ENCODE measurements at places on chromosomes 3 and 15. TPM values are rescaled to one million over a fixed set of nuclear protein-coding genes. Genes with fewer than 3 reads are reported as not detected.
A peak's percentile ranks its signal among the peaks of the same experiment; 100 is the strongest.

The CHRD gene
- total RNA-seq = not detected

- H3K4me1 ChIP-seq = peaks cover 9% of the 10 kb centered on the region
Measured at GRCh38 chr3:30551266-30551665, 55.1 kb upstream of the TGFBR2 start.

GRCh38 chr3:188712248-188712924, 459.4 kb upstream of the TPRG1 start:
- H3K4me3 ChIP-seq = peak overlapping the region; percentile 7
- H3K27ac ChIP-seq = peak overlapping the region; percentile 72
- peaks cover 40% of the 10 kb centered on the region for H3K4me1 ChIP-seq
- peak; percentile 77 for DNase-seq
- no peaks in the 10 kb centered on the region for H3K27me3 ChIP-seq
- H3K36me3 ChIP-seq = no peaks in the 10 kb centered on the region

The GRK7 gene
- total RNA-seq = 0.12 TPM

GRCh38 chr3:50068134-50068533, 20.6 kb upstream of the RBM5 start:
- H3K4me3 ChIP-seq = no peak overlapping the region
- H3K27ac ChIP-seq = no peak overlapping the region
- peaks cover 75% of the 10 kb centered on the region for H3K36me3 ChIP-seq
- H3K4me1 ChIP-seq = no peaks in the 10 kb centered on the region
- no peak for DNase-seq

- no peaks in the 10 kb centered on the region for H3K27me3 ChIP-seq
- no peaks in the 10 kb centered on the region for H3K4me1 ChIP-seq
- no peak within 1 kb of the TSS for H3K4me3 ChIP-seq
- no peaks in the 10 kb centered on the region for H3K36me3 ChIP-seq
- no peak within 1 kb of the TSS for H3K27ac ChIP-seq
Measured at GRCh38 chr15:40307421-40308211, at the start of gene PLCB2. Gene PLCB2, minus strand, starts transcription at chr15:40307935. Its CDS starts 263 bp downstream, at chr15:40307672.

DNA sequence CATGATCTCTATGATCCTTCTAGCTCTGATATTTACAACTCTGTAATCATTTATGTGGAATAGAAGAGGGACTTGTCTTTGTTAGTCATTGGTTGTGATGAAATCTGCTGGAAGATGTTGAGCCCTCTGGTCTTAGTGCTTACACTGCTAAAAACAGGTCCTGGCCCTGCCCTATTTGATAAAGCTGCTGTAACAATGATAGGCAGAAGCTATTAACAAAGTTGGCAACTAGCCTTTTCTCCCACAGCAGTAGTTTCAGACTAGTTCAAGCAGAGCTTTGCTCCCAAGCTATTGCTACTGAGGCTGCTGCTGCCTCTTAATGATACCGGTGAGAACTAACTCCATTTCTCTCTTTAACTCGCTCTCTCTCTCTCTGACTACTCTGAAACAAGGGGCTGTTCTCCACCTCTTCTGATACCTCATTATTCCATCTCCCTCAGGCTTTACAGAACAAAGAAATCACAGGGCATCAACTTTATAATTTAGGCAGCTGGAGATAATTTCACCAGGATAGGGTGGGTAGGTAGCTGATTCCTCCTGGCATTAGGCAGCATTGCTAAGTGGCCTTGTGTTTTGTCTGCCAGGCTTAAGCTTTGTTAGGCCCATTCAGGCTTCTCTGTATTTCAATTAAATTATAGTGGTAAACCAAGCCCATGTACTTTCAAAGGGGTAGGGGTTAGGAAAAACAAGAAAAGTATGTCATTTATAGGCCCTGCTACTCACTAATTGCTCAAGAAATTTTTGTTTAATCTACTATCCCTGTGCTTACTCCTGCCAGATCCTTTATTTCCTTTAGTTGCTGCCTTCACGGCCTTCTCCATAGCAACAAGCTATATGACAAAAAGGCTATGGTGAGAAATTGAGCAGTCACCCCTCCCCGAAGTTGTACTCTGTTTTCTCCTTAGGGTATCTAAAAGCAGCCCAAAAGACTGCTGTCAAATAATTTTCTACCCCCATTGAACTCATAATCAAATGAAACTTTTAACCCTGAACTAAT, 139.6 kb downstream of the RBPMS2 start:
- no peak overlapping the region for H3K27ac ChIP-seq
- no peak overlapping the region for H3K4me3 ChIP-seq
- no peak for DNase-seq
- no peaks in the 10 kb centered on the region for H3K36me3 ChIP-seq
- H3K4me1 ChIP-seq = no peaks in the 10 kb centered on the region

The SHISA5 gene
- total RNA-seq = 164 TPM

The LMAN1L gene
- not detected for total RNA-seq

DNA sequence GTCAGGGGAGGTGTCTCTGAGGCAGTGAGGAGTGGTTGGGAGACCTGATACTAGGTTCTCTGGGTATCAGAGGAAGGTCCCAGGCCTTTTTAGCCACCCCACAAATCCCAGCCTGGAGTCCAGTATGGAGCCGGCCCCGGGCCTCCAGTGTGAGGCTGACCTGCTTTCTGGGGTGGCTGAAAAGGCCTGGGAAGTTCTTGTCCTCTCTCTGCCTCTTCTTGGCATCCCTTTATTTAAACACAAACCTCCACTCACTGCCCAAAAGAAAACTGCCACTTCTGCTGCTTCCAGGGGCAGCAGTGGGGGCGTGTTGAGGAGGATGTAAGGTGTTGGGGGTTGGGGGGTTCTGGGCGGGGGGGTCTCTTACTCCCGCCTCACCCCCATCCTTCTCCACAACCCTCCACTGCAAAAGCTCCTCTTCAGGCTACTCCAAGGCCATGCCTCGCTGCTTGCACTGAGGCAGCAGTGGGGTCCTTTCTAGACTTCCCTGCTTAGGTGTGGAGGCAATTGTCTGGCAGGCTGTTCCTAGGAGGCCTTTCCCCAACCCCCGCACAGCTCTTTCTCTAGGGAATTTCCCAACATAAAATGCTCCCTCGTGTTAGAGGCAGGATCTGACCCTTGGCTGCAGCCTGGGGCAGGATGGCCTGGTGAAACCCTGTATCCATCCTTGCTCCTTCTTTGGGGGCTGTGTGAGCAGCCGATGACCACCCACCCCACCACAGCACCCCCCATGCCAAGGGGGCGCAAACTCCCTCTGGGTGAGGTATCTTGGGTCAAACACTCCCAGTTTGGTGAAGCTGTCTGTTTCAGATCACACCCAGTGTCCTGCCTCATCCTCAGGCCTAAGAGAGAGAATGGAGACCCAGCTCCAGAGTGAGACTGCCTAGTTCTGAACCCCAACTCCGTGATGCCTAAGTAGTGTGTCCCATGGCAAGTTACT, 12.1 kb upstream of the RAD18 start:
- no peaks in the 10 kb centered on the region for H3K36me3 ChIP-seq
- H3K27me3 ChIP-seq = peaks cover 3% of the 10 kb centered on the region
- no peaks in the 10 kb centered on the region for H3K4me1 ChIP-seq
- no peak overlapping the region for H3K4me3 ChIP-seq
- no peak for DNase-seq

The TMEM266 gene
- total RNA-seq = not detected

The NOP10 gene
- 291 TPM for total RNA-seq

DNA sequence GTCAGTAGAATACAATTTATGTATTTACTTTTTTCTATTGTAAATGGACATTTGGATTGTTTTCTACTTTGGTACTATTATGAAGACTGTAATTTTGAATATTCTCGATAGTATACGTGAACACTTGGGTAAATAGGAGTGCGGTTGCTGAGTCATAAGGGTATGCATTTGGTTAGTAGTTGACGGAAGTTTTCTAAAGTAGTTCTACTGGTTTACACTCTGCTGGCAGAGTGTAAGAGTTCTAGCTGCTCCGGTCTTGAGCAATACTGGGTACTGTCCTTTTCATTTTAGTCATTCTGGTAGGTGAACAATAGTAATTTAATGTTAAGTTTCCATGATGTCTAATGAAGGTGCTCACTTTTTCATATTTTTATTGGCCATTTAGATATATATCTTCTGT, 70.0 kb downstream of the MEF2A start:
- peaks cover 21% of the 10 kb centered on the region for H3K4me1 ChIP-seq
- no peaks in the 10 kb centered on the region for H3K27me3 ChIP-seq
- DNase-seq = peak; percentile 94
- peaks cover 20% of the 10 kb centered on the region for H3K36me3 ChIP-seq
- no peak overlapping the region for H3K4me3 ChIP-seq
- H3K27ac ChIP-seq = peak overlapping the region; percentile 62

- no peaks in the 10 kb centered on the region for H3K4me1 ChIP-seq
- peaks cover 76% of the 10 kb centered on the region for H3K27me3 ChIP-seq
- H3K4me3 ChIP-seq = no peak overlapping the region
- H3K27ac ChIP-seq = no peak overlapping the region
- peak; percentile 78 for DNase-seq
- H3K36me3 ChIP-seq = no peaks in the 10 kb centered on the region
Measured at GRCh38 chr15:96428742-96429141, 98.2 kb downstream of the NR2F2 start.

The CTXN2 gene
- total RNA-seq = not detected

DNA sequence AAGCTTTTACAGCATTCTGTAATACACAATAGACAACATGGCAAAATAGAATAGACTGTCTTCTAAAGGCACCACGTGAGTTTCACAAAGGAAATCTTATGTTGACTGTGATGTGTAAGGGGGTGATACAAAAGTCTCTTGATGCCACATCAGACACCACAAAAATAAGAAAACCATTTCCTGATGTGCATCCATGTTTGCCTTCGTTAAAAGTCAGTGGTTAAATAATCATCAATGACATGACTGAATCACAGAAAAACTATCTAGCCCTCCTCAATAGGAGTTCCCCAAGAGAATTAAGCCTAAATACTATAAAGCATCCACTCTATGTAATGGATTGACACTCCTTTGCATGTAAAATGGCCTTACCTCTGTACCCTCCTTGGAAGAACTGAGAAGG, 198.6 kb upstream of the SLC2A2 start:
- DNase-seq = no peak
- H3K36me3 ChIP-seq = no peaks in the 10 kb centered on the region
- H3K4me3 ChIP-seq = no peak overlapping the region
- H3K27me3 ChIP-seq = no peaks in the 10 kb centered on the region
- H3K27ac ChIP-seq = no peak overlapping the region

The EXD1 gene
- not detected for total RNA-seq

- H3K27ac ChIP-seq = peak overlapping the region; percentile 96
- H3K4me3 ChIP-seq = peak overlapping the region; percentile 42
- peak; percentile 77 for DNase-seq
- H3K4me1 ChIP-seq = peaks cover 56% of the 10 kb centered on the region
Measured at GRCh38 chr3:190183121-190183520, 62.4 kb upstream of the P3H2 start.

The WDR93 gene
- 0.22 TPM for total RNA-seq

- H3K27ac ChIP-seq = no peak overlapping the region
- H3K36me3 ChIP-seq = peaks cover 5% of the 10 kb centered on the region
- H3K4me1 ChIP-seq = no peaks in the 10 kb centered on the region
- H3K27me3 ChIP-seq = no peaks in the 10 kb centered on the region
Measured at GRCh38 chr15:68794863-68795262, 25.8 kb downstream of the ANP32A start.

DNA sequence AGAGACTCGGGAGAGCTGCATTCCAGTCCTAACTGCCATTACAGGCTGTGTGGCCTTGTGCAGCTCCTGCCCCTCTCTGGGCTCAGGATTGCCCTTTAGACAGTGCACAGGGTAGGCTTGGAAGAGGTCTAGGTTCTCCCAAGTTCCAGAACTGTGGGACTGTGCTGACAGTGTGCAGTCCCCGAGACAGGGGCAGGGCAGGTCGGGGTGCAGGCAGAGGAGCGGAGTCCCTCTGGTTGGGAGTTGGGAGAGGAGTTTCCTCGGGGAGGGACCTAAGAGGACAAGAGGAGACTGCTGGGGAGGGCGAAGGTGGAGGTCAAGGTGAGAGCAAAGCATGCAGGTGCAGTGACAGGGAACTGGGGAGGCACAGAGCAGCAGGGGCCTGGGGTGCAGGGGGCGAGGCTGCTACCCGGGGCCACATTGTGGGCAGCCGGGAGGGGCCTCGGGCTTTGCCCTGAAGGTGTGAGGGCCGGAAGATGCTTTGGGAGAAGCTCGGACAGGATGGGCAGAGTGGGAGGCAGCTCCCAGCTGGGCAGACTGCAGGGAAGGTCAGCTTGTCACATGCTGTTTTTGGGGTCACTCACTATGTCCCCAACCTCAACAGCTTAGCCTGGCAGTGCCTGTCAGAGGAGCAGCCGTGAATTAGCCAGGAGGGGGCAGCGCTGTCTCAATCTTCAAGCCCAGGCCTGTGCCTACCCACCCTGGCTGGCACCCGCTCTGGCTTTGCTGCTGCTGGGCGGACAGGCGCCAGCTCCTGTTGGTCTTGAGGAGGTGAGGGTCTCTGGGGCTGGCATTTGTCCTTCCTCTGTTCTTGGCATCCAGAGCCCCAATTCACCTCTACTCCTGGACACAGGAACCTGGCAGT, 15.4 kb upstream of the CSPG4 start:
- no peaks in the 10 kb centered on the region for H3K4me1 ChIP-seq
- H3K4me3 ChIP-seq = no peak overlapping the region

The PFKFB4 gene
- total RNA-seq = 33.5 TPM

DNA sequence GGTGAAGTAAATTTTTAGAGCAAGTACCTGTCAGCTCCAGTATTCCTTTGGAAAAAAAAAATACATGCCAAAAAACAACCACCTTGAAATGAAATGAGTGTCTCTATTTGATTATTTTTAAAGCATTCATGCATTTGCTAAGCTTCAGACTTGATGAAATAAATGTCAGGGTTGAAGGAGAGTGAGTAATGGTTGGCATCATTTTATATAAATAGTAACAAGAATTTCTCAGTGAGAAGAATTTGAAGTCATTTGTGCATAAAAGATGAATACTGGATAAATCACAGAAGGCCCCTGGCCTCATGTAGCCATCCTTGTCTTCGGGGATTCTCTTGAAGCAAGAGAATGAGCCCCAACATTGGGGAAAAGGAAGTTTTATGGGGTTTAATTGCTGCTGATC, 318.4 kb downstream of the LPP start:
- no peaks in the 10 kb centered on the region for H3K36me3 ChIP-seq
- H3K27me3 ChIP-seq = no peaks in the 10 kb centered on the region
- H3K4me1 ChIP-seq = peaks cover 3% of the 10 kb centered on the region
- H3K27ac ChIP-seq = no peak overlapping the region
- no peak overlapping the region for H3K4me3 ChIP-seq

The ZDHHC3 gene
- total RNA-seq = 122 TPM

GRCh38 chr3:150391161-150391560, 16.9 kb upstream of the TSC22D2 start:
- H3K4me3 ChIP-seq = no peak overlapping the region
- H3K4me1 ChIP-seq = peaks cover 11% of the 10 kb centered on the region
- no peaks in the 10 kb centered on the region for H3K27me3 ChIP-seq
- DNase-seq = peak; percentile 41
- H3K36me3 ChIP-seq = no peaks in the 10 kb centered on the region

GRCh38 chr15:63110428-63111026, 11.1 kb upstream of the LACTB start:
- H3K4me3 ChIP-seq = no peak overlapping the region
- no peaks in the 10 kb centered on the region for H3K4me1 ChIP-seq

- no peaks in the 10 kb centered on the region for H3K36me3 ChIP-seq
- DNase-seq = no peak
- peak overlapping the region; percentile 77 for H3K27ac ChIP-seq
- H3K4me3 ChIP-seq = no peak overlapping the region
- peaks cover 49% of the 10 kb centered on the region for H3K4me1 ChIP-seq
Measured at GRCh38 chr15:40768521-40769273, 1.1 kb upstream of the C15orf62 start.

- no peak for DNase-seq
- no peaks in the 10 kb centered on the region for H3K27me3 ChIP-seq
- no peaks in the 10 kb centered on the region for H3K36me3 ChIP-seq
- no peaks in the 10 kb centered on the region for H3K4me1 ChIP-seq
- H3K27ac ChIP-seq = no peak overlapping the region
Measured at GRCh38 chr3:52364322-52365035, 48.4 kb downstream of the DNAH1 start.

- peak; percentile 16 for DNase-seq
- no peak overlapping the region for H3K4me3 ChIP-seq
- H3K27me3 ChIP-seq = no peaks in the 10 kb centered on the region
- peaks cover 9% of the 10 kb centered on the region for H3K36me3 ChIP-seq
- H3K27ac ChIP-seq = no peak overlapping the region
- H3K4me1 ChIP-seq = peaks cover 20% of the 10 kb centered on the region
Measured at GRCh38 chr3:161275919-161276318, 54.8 kb downstream of the NMD3 start.
